ENCODE measurements at places on chromosomes 13 and 19.

GRCh38 chr19:38290631-38291147 is 13.4 kb upstream of the C19orf33 start:
- no peak for DNase-seq

DNA sequence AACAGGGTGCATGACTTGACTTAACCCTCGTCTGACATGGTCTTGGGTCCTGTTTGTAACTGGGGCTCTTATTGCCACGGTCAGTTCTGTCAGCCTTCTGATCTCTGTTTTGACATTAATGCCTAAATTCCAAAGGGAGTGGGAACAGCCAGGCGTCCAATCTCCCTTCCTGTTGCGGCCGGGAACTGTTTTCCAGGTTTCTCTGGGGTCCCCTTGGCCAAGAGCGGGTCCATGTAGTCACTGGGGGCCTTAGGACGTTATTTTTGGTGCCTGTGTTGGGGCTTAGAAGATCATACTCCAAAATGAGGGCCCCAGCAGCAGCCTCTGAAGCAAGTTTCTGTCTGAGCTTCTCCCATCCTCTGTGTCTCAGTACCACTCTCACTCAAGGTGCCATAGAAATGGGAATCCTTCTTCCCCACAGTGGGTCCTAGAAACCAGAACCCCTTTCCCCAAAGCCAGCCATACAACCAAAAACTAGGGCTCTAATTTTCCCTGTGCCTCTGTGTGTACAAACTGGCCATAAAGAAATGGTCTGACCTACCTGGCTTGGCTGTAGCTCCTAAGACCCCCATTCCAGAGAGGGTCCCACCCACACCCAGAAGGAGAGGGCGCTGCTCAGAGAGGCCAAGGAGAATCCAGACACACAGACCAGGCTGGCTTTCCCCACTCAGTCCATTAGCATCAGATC is 50.4 kb downstream of the C13orf46 start:
- no peak for DNase-seq

DNA sequence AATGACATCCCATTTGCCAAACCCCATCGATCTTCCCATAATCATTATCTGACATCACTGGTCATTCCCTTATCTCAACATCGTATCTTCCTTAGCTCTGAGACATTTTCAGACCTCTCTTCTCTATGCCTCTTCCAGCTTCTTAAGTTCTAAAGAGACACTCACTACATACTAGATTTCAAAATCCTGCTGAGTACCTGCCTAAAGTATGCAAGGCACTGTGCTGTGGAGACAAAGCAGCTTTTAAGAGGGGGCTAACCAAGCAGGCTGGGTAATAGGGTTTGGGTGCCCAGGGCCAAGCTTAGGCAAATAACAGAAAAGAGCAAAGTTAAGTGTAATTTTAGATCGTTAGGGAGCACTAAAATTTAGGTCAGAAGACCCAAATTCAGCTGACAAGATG is 3.4 kb upstream of the POMP start:
- DNase-seq, result no peak

DNA sequence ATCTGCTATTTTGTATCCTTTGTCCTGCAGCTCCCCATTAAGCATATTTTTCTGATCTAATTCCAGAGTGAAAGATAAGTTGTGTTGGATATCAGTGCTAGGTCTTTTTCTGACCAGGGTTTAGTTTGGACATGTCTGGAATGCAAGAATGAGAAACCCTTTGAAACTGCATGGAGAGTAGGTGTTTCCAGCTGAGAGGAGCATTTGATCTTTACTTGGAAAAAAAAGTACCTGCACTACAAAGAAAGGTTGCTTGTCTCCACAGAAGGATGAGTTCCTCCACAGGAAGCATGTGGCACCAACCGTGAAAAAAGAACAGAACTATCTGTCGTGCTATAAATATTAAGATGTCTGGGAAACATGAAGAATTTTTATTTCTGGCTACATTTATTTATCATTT is 36.6 kb upstream of the MED4 start:
- no peak for DNase-seq

DNA sequence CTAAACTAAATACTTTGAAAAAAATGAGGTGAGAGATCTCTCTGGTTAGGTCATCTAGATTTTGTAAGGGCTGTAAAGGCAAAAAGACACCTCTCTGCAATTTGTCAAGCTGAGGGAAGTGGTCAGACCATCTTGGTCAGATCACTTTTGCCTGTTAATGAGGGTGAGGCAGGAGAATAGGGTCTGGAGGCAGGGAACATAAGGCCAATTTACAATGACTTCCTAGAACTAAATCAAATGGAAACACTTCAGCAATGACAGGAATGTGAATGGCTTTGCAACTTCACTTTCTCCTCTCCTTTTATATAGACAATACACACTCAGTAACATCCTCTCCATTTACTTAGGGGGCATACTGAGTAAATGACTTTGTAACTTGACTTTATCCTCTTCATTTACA is 1653.4 kb downstream of the SLITRK5 start:
- DNase-seq, result no peak

DNA sequence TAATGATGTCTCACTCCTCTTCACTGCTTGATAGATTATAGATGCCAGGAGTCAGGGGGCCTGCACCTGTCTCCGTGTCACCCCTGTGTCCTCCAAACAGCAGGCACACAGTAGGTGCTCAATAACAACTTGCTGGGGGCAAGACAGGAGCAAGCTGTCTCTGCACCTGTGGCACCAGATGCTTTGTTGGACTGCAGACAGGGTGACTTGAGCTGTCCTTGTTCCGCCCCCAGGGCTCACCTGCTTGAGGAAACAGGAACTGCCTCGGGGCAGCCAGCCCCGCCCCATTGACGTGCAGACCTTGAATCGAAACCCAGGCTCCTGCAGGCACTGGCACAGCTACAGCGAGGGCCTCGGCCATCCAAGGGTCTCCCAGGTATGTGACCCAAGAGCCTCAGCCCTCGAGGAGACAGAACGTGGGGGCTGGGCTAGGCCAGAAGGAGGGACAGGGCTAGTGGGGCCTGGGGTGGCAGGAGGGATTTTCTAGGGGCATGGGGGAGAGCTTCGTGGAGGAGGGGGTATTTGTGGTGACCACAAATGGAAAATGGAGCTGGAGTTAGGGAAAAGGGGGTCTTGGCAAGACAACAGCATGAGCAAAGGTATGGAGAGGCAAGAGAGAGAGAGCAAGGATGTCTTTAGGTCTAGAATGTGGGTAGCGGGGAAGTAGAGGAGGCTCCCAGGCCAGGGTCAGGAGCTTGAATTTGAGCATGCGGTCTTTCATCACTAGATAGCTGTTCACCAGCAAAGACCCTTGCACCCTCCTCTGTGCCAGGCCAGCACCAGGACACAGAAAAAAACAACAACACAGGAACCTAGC is at the start of gene HSH2D:
Gene HSH2D (plus strand): TSS at position 287 of the 817 bp plus-strand sequence. CDS start 5,066 bp downstream, outside the sequence.
- peak; percentile 78 for DNase-seq

DNA sequence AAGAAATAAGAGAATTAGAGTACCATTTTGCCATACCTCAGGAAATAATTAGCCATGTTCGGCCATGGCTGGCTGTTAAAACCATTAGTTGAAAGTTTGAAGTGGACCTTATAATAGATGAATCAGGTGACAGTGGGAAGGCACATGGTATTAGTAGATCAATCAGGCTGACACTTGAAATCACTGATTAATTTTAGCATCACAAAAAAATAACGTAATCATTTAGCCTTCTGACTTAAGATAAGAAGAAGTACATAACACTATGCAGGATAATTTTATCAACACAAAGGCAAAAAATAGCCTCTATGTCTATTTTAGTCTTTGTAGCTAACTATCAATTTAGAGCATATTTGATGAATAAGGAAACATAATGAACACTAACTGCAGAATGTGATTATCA is 615.5 kb downstream of the PCDH17 start:
- DNase-seq, result no peak

- DNase-seq, result no peak
Measured at GRCh38 chr13:26834646-26835045, 74.1 kb upstream of the GPR12 start.

GRCh38 chr13:39013462-39013861 is 22.8 kb upstream of the STOML3 start:
- no peak for DNase-seq

DNA sequence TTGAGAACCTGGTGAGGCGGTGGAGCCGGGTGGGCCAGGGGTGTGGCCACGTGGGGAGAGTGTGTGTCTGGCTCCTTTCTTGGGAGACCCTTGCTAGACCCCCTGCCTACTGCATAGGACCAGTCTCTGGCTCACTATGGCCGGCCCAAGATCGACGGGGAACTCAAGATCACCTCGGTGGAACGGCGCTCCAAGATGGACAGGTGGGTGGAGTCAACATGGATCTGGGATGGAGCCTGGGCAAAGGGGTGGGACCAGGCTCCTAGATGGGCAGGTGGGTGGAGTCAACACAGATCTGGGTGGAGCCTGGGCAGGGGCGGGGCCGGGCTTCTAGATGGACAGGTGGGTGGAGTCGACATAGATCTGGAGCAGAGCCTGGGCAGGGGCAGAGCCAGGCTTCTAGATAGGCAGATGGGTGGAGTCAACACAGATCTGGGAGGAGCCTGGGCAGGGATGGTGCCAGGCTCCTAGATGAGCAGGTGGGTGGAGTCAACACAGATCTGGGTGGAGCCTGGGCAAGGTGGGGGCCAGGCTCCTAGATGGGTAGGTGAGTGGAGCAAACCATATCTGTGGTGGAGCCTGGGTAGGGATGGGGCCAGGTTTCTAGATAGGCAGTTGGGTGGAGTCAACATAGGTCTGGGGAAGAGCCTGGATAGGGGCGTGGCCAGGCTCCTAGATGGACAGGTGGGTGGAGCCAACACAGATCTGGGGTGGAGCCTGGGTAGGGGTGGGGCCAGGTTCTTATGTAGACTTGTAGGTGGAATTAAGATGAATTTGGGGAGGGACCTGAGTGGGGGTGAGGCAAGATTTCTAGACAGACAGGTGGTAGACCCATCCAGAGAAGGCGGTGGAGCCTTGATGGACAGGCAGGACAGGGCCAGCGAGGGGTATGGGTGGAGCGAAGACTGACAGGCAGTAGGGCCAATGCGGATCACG is 56.5 kb downstream of the VAV1 start:
- peak; percentile 19 for DNase-seq

DNA sequence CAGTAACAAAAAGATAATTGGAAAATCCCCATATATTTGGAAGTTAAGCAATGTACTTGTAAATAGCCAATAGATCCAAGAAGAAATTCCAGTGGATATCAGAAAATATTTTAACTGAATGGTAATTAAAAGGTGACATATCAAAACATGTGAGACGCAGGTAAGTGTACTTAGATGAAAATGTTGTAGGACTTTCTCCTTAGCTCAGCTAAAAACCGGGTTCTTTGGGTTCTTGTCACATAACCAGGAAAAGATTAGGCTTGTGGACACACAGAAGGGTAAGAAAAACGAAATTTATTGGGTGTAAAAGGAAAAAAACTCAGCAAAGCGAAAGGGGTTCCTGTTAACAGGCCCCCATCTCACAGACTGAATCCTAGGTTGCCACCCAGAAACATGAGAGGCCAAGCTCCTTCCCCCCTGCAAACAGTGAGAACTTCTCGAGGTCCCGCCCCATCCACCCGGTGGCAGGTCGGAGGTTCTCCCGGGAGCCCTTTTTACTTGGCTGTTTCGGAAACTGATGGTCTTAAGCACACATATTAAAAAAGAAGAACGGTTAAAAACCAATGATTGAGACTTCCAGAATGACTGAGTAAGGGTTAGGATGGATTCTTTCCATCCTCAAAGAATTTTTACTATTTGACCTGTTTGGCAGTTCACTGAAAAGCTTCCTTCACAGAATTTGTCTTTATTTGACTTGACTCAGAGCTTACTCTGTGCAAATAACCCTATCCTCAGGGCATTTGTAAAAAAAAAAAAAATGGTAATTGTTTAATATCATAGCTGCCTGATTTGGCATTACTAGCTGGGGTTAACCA is 3.1 kb upstream of the CCDC70 start:
- no peak for DNase-seq

- no peak for DNase-seq
Measured at GRCh38 chr13:64020126-64020525, 2604.5 kb upstream of the PCDH20 start.

DNA sequence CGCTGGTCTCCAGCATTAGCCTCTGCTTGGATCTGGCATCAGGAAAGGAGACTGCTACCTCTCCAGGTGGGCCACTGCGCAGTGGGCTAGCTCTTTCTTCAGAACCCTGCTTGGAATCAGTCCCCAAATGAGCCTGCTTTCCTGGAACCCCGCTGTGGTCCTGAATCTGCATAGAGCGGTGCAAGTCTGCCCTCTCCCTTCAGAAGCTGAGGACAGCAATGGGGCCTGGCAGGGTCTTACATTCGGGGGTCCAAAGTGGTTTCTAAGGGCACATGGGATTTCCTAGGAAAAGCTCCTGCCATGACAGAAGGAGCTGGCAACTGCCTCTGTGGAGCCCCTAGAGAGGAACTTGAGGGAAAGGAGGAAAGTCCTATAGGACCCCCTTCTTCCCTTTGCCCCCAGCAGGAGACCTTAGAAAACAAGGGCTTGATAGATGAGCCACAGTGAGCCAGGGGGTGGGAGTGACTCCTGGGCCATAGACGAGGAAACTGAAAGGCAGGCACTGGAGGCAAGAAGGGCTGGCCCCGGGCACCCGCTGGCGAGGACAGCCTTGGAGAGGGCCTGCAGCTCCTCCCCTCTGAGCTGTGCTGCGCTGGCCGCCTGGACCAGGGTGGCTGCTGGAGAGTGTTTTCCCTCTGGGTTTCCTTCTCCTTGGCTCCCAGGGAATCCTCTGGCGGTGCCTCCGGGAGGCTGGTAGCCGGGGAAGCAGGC is 1.4 kb upstream of the VSTM2B start:
- no peak for DNase-seq

- DNase-seq, result no peak
Measured at GRCh38 chr19:54530866-54531265, 28.2 kb downstream of the LAIR2 start.

DNA sequence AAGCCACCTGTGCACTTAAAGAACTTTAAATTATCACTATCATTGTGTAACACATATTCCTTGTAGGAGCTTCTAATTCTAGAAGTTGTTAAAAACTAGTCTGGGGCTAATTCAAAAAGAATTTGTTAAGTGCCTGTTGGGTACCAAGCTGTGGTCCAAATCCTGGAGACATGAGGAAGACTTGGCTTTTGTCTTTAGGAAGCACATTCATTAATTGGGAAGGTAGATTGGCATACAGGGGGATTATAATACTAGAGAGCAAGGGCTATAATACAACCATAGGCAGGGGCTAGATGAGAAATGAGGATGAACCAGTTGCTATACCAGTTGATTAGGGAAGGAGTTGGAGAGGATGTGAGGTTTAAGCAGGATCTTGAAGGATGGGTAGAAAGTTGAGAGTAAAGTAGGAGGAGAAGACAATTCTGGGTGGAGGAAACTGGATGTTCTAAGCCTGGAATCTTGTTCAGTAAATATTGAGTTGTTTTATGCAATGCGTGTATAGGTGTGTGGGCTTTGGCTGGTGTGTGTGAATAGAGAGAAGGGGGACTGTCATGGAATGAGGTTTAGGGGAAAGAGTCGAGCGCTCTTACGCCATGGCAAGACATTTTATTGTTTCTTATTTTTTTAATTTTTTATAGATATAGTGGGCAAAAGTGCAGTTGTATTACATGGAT is 350.1 kb downstream of the GPC5 start:
- DNase-seq, result no peak

DNA sequence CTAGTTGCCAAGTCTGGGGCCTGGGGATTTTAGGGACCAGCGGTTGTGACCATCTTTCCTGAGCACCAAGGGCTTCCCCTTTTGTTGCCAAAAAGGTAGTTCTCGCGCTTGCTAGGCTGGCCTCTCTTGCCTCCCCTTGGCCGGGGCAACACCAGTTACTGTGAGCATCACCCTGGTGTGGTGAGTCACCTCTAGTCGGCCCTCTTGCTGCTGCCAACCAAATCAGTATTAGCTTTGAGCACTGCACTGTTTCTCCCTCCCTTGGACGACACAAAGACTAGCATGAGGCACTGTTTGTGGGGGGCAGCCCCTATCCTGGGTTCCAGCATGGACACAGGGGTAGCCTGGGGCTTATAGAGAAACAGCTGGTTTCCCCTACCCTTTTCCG is 6.9 kb downstream of the SYDE1 start:
- no peak for DNase-seq

- no peak for DNase-seq
Measured at GRCh38 chr13:68125087-68125480, 894.9 kb upstream of the PCDH9 start.

All from activated T-helper 1 cell treated with anti-CD3 and anti-CD28 coated beads, Interleukin-12 subunit alpha, Interleukin-12 subunit beta, Interleukin-2, Interleukin-4 antibody, amounts not matched to agents 30 ng/mL and 10 ng/mL and 1 ng/mL, durations not matched to agents 14 hours and 24 hours and 36 hours (primary cell).